ENCODE measurements at places on chromosomes 6 and 20. TPM values are rescaled to one million over a fixed set of nuclear protein-coding genes. Genes with fewer than 3 reads are reported as not detected.

The ZNF217 gene
- total RNA-seq: 27.8 TPM

The SLC22A7 gene
- total RNA-seq: not detected

The HLA-DOA gene
- 0.11 TPM for total RNA-seq

The PDE7B gene
- 25.7 TPM for total RNA-seq

The LGSN gene
- not detected for total RNA-seq

The FLRT3 gene
- 0.13 TPM for total RNA-seq

The GABRR2 gene
- 0.13 TPM for total RNA-seq
